ENCODE measurements at places on chromosomes 5 and 9.

- no peak for DNase-seq
Measured at GRCh38 chr9:74643303-74643923, 146.3 kb downstream of the RORB start.

DNA sequence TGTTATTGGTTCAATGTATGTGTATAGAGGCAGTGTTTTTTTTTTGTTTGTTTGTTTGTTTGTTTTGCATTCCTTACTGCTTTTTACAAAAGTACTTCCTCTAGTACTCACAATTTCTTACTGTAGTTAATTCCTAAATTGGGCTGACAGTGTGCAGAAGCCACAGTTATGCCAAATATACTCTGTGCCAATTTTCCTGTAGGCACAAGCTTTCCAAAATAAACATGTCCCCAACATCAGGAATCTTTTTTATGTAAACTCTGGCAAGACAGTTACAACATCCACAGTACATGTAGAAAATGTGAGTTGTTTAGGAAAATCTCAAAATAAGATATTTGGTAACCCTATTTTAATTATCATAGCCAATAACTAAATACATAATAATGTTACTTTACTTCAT lies 161.6 kb upstream of the TSLP start:
- no peak for DNase-seq

DNA sequence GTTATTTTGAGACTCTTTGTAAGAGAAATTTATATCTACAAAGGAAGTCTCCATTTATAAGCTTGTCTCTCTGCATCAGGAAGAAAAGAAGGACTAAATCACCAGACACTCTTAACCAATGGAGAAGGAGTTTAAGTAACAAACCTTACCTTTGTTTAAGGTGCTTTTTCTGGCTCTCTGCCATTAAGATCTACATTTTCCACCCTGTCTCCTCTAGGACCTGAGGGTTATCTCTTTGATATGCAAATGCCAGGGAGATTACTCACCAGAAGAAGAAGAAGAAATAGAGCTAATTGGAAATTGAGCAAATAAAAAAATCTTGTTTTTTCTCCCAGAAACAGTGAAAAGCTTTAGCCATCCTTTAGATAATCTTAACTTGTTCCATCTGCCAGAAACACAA lies 60.9 kb downstream of the CDKN2A start:
- DNase-seq, result no peak

DNA sequence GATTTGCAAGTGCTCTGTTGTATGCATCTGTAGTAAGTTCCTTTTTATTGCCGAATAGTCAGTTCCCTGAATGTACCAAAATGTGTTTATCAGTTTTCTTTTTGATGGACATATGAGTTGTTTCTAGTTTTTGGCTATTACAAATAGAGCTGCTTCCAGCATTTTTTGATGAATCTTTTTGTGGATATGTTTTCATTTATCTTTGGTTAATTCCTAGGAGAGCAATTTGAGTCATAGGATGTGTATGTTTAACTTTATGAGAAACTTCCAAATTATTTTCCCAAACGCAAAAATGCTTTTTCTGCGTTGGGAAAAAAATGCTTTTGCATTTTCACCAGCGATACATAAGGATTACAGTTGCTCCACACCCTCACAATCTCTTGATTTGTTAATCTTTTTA lies 287.7 kb downstream of the FER start:
- no peak for DNase-seq

All from GM20000 (cell line).